NCI-H1092 (cell line): ENCODE measurements at places on chromosomes 12 and 14.

- no peak for DNase-seq
These were observed 16.5 kb upstream of the HNF1A start for GRCh38 chr12:120961604-120962531.

- no peak for DNase-seq
These were observed 74.6 kb upstream of the BCL11B start for GRCh38 chr14:99346470-99347080.

DNA sequence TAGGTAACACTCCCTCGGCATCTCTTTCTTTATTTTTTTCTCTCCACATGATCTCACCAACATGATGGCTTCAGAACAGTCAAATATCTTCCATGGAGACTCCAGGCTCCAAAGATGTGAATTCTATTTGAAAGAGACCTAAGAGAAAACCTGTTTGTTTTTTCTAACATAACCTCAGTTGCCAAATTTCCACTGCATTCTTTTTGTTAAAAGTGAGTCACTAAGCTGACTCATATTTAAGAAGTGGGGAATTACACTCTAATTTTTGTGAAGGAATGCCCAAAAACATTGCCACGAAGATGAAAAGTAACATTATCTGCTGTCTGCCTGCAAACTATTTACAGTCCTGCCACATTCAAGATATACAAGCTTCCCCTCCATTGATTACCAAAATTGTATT is 1337.6 kb downstream of the LRFN5 start:
- no peak for DNase-seq

GRCh38 chr12:44385964-44386363 is 490.2 kb downstream of the NELL2 start:
- no peak for DNase-seq

DNA sequence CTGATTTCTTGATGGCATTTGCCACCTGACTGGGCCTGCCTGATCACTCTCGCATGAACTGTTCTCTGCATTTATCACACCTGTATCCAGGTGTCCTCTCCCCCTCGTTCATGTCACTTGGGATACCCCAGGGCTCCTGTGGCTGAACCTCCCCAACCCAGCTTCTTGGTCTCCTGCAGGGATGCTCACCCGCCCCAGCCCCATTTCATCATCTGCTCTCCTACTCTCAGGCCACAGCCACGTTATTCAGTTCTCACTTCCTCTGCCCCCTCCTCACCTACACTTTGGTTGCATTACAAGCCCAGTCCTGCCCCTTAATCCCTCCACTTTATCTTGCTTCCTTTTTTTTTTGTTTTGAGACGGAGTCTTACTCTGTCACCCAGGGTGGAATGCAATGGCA is 35.5 kb downstream of the TMBIM6 start:
- no peak for DNase-seq
